ENCODE measurements at places on chromosomes 2 and 18.

- DNase-seq, result peak; percentile 62
These were observed 1.6 kb downstream of the KANSL1L start for GRCh38 chr2:210169516-210170195.

- DNase-seq, result no peak
These were observed 53.8 kb downstream of the CTAGE1 start for GRCh38 chr18:22363867-22364463.

- peak; percentile 60 for DNase-seq
These were observed at the start of gene SLC8A1 for GRCh38 chr2:40451918-40452605. Gene SLC8A1, minus strand, starts transcription at chr2:40452090.

DNA sequence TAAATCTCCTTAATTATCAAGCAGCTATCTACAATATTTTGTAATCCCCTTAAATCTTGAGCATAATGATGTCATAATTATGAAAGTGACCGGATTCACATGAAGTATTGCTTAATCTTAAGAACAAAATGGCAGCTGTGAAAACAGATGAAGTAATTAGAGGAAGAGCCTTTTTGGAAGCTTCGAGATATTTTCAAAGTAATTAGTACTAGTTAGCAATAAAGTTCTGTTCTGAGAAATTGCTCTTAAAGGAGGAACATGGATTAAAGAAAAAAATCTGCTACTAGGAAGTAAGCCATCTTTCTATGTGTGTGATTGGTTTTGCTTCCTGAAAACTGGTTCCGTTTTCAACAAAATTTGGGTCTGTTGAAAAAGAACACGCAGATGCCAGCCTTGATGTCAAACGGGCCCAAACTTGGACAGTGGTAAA lies 18.3 kb downstream of the CLUL1 start:
- no peak for DNase-seq

DNA sequence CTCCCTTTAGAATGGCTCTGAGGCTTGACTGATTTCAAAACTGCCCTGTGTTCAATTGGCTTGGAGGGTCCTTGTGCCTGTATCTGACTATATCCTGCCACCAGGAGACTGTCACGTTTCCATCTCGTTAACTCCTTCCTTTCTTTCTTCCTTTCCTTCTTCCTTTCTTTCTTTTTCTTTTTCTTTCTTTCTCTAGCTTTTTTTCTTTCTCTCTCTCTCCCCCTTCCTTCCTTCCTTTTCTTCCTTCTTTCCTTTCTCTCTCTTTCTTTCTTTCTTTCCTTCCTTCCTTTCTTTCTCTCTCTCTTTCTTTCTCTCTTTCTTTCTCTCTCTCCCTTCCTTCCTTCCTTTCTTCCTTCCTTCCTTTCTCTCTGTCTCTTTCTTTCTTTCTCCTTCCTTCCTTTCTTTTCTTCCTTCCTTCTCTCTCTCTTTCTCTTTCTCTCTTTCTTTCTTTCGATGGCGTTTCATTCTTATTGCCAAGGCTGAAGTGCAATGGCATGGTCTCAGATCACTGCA lies 38.1 kb upstream of the EML6 start:
- DNase-seq, result no peak

GRCh38 chr2:231138699-231139098 lies 13.9 kb upstream of the HTR2B start:
- DNase-seq, result no peak

DNA sequence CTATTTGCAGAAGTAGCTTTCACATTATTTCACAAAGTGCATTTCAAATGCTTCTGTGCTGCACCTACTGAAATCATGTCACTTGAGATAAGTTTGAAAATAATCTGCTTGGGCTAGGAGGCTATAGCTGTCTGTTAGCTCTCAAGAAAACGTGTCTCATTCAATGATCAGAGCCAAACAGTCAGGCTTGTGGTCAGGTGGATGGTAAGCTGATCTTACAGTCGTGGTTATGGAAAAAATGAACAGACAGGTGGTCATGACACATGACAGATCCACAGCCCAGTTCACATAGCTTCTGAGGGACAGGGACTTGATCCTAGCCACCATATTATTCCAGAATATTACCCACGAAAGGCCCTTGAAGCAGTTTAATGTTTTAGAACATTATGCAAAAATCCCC lies 26.5 kb upstream of the RFX8 start:
- DNase-seq, result no peak

GRCh38 chr2:23697256-23698075 lies 229.5 kb downstream of the ATAD2B start:
- no peak for DNase-seq

DNA sequence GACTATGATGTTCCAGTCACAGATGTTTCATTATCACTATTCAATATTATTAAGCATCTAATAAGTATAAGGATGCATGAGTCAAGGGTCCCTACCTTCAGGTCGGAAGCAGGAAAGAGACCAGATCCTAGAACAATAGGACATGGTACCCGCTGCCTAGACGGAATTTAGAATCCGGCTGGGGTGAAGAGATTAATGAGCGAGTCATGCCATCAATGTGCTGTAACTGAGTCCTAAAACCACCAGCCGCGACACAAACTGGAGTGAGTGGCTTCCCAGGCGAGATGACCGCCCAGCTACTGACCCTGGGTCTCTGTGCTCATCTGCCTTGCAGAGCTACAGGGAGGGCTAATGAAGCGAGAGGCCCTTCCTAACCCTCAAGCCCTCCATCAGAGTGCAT lies 73.6 kb downstream of the DNMT3A start:
- no peak for DNase-seq
